ENCODE measurements at places on chromosomes 12 and 14. TPM values are rescaled to one million over a fixed set of nuclear protein-coding genes. Genes with fewer than 3 reads are reported as not detected.

DNA sequence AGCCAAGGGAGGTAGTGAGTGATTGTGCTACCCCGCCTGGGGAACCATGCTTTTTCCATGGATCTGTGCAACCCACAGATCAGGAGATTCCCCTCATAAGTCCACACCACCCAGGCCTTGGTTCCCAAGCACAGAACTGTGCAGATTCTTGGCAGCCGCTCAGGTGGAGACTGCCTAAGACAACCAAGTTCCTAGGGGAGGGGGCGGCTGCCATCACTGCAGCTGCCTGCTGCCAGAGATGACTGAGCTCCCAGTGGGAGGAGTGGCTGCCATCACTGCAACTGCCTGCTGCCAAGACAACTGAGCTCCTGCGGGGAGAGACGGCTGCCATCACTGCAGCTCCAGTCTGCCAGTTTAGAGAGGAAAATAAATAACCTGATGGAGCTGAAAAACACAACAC is 138.3 kb upstream of the GARIN2 start:
- no peak for DNase-seq

DNA sequence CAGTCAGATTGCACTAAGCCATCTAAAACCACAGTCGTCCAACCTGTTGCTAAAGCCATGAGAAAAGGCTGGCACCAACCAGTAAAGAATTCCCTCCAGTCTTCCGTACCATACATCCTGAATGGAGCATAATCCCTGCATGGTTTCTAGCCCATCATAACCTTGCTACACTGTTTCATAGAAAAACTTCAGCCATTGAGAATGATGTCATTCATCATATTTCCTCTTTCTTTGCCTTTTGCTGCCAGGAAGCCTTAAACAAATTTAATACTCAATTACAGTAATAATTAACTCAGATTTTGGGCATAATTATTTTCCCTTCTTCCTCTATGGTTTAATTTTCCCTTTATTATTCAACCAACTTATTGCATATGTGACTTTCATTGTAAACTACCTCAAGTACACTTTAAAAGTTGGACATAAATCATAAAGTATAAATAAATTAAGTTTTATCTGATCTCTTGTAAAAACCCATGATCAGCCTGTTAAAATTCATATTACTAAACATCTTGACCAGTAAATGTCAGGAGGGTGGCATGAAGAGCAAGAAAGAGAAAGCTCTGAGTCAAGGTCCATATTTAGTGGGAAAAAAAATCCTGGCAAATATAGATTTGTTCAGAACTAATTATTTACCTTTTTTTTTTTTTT is 264.7 kb downstream of the ZFP36L1 start:
- DNase-seq, result peak; percentile 32

- no peak for DNase-seq
Observed at GRCh38 chr12:2963760-2964292, 4.6 kb downstream of the TEAD4 start.

PPP1R3E gene
- polyA plus RNA-seq, result 57.2 TPM

METTL1 gene
- 9.1 TPM for polyA plus RNA-seq

GRCh38 chr12:42446761-42447160 is 120.8 kb downstream of the PPHLN1 start:
- no peak for DNase-seq

DNA sequence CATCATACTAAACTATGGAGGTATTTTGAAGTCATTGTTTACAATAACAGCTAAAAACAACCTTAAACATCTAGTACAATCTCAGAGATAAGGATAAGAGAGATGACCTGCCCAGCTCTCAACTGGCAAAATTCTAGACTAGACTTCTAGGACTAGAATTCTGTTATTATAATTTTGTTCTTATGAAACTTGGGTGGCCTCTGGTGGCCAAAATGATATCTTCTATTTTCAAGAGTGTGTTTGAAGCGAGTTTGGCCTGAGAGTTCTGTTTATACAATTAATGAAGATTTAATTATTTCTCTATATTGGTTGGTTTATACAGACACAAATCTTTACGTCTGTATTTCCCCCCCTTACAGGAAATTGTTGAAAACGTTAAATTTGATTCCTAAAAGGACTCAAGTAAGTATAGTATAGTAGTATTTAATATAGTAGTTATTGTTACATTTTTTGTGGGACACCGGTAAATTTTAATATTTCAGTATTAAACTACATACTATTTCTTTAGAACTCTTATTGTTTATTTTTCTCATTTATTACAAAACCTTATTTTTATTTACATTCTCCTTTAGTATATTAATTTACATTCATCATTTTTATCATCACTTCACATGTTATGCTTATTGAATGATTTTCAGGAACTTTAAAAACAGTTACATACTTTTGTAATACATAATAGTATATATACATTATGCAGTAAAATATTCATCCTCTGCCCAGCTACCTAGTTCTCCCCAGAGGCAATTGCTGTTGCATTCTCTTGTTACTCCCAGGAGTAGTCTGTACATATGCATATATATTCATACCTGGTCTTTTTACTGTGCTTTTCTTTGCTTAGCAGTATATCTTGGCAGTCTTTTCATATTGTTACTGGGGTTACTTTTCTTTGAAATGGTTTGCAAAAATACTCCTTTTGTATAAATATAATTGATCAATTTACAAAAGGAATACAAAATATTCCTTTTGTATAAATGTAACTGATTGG is 6.6 kb downstream of the PPHLN1 start:
- peak; percentile 62 for DNase-seq

RAB2B gene
- polyA plus RNA-seq, result 13.3 TPM

GRCh38 chr12:121803861-121804416 is at the start of gene SETD1B:
Gene SETD1B (plus strand): TSS chr12:121804009. CDS start chr12:121804738, 729 bp downstream.
- peak; percentile 77 for DNase-seq
